ENCODE measurements at places on chromosomes 12 and 14.

DNA sequence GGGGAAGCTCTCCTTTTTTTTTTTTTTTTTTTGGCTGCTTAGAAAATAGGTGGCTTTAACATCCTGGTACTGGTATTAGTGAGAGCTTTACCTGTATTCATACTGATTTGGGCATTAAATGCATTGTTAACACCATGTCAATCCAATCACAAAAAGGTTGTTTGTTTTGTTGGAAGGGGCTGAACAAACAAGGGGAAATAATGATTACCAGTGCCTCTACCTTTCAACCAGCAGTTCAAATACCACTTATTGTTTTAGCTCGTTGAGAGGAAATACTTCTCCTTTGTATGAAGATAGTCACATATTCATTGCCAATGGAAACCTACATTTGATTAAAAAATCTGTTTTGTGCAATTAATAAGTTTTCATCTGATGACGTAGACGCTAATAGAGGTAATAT is 72.9 kb downstream of the MIPOL1 start:
- DNase-seq = no peak

- no peak for DNase-seq
These were observed 12.5 kb downstream of the OTX2 start for GRCh38 chr14:56797569-56798446.

GRCh38 chr12:124617615-124618014 is 50.2 kb upstream of the NCOR2 start:
- DNase-seq = peak; percentile 41

- DNase-seq = no peak
These were observed 593 bp upstream of the PA2G4 start for GRCh38 chr12:56103823-56104108.

GRCh38 chr14:37819155-37820015 is 224.0 kb downstream of the TTC6 start:
- DNase-seq = no peak

DNA sequence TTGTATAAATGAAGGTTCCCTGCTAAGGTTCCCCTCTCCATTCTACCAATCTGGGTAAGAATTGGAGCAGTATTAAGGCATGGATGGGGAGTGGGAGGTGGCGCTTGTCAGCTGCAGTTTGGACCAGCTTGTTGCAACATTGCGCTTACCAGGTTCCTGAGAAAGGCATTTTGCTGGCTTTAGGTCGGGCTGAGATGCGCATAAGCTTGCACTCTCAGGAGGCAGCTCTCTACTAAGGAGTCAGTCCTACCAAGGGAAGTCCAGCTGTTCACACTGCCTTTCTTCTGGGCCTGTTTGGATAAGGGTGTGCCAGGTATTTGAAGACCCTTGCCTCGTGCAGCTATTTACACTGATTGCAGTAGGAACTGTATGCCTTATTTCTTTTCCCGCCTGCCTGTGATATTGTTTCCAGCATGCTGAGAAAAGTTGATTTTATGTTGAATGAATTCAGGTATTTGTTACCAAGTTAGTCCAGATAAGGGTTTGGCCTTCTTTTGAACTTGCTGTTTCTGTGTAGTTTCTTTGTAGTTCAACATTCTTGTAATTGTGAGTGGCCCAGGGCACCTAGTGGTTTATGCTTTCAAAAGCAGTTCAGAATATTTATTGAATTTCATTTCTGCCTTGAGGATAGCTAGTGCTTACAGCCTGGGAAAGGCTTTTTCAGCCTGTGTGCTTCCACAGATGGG is 2.6 kb downstream of the MLEC start:
- DNase-seq = no peak

DNA sequence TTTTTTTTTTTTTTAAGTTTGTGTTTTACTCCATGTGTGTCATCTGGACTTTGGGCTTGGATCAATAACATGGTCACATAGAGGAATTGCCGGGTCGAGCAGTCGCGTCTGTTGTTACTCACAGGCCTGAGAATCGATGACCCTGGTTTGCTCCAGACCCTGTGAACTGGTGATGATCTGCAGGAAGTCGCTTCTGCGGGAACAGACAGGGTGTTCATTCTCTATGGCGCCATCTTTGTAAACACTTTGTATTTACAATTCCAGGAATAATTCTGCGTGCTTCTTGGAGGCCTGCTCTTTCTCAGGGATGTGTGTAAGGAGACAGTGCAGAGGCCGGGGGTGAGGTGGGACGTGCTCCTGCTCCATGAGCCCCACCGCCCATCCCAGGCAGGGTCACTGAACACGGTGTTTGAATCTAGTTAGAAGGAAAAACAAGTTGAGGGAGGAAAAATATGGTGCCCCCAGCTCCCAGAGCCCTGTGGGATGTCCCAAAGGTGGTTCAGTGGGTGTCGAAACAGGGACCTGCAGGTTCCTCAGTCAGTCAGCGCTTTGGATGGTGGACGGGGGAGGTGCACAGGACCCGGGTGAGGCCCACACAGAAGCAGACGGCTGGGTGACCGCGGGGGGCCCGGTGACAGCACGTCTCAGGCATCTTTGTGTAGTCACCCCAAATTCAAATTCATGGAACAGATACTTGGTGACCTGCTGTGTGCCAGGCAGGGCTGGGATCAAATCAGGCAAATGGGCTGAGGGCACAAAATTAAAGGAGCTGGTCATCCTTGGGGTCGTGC is 58.8 kb downstream of the ADGRD1 start:
- DNase-seq = no peak

GRCh38 chr14:105271224-105271890 is 23.0 kb downstream of the BTBD6 start:
- no peak for DNase-seq

- DNase-seq = no peak
These were observed 38.9 kb downstream of the C14orf132 start for GRCh38 chr14:96077983-96078624.

GRCh38 chr12:3727877-3728632 is 24.9 kb downstream of the CRACR2A start:
- DNase-seq = no peak

- no peak for DNase-seq
These were observed 6.1 kb upstream of the AAAS start for GRCh38 chr12:53327435-53328042.

GRCh38 chr12:81300454-81300853 is 222.6 kb downstream of the ACSS3 start:
- no peak for DNase-seq

DNA sequence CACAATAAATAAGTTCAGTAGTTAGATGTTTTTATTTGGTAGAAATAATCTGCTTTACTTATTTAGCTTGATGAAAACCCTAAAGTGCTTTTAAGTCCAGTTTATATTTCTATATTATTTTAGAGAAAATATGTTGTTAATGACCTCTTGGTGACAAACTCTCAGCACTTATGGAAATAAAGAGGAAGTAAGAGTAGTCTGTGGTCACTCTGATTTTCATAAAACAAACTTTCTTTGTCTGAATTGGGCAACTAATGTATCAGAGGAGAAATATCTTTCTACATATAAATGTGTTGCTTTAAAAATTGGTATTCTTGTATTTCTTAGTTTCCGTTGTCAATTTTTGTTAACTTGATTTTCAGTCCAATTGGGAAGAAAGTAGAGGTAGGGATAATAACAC is 878.9 kb upstream of the SEL1L start:
- DNase-seq = no peak

DNA sequence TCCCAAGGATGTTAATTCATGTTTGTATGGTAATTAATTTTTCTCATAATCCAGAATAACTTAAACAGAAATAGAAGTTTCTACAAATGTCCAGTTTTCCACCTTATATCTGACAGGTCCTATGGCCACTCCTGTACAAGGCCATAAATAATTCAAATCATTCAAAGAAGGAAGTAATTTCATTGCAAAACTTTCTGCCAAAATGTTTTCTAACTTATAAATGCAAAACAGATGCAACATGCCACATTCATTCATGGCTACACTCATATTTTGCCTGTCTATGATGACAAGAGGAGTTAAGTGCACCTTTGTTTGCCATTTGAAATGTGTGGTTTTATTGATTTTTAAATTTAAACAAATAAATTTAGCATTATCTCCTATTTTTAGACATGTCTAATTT is 34.4 kb downstream of the ITPR2 start:
- no peak for DNase-seq

- no peak for DNase-seq
These were observed 51.5 kb downstream of the HECTD4 start for GRCh38 chr12:112330706-112331105.

DNA sequence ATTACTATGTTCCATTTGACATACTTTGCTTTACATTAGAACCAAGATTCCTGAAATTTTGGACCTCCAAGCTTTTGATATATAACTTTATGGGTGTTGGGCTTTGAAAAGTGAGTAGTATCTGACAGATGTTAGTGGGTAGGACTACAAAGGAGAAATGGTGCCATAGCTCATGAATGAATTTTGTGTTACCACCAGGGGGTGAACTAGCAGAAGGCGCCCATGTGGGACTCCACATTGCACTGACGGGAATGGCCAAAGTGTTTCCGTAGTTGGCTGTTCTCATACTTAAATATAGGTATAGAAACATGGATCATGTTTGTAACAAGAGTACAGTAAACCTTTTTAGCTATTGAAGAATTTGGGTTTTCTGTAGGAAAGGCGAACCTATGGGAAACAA is 337.5 kb downstream of the FLRT2 start:
- no peak for DNase-seq

DNA sequence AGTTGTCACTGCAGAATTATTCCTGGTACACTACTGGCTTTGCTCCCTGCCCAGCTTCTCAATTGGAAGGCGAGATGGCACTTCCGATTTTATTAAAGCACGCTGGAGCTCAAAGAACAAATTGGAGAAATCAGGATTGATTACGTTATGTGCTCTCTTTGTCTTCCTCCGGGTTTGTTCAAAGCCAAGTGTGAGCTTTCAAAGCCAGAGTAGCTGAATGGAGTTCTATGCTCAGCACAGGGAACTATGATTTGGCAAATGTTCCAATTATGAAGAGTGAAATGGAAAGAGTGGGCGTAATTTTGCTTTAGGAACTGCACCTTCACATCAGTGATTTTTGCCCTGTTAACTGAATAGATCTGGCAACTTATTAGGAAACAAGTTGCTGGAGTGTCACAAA is 72.4 kb downstream of the FLRT2 start:
- DNase-seq = no peak

DNA sequence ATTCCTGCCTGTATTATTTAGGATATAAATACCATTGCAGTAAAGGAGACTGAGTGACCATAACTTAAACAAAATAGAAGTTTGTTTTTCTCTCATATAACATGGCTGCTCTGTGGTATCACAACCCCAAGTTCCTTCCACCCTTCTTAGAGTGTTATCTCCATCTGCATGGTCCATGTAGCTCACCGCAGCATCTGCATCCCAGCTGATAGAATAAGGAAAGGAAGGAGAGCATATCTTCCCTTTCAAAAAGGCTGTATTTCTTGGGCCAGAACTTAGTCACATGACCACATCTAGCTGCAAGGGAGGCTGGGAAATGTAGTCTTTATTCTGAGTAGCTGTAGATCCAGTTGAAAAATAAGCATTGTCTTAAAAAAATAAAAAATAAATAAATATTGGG is 184.8 kb upstream of the NUDT4 start:
- DNase-seq = no peak

- DNase-seq = no peak
These were observed 155.1 kb downstream of the CCDC59 start for GRCh38 chr12:82203086-82203485.

DNA sequence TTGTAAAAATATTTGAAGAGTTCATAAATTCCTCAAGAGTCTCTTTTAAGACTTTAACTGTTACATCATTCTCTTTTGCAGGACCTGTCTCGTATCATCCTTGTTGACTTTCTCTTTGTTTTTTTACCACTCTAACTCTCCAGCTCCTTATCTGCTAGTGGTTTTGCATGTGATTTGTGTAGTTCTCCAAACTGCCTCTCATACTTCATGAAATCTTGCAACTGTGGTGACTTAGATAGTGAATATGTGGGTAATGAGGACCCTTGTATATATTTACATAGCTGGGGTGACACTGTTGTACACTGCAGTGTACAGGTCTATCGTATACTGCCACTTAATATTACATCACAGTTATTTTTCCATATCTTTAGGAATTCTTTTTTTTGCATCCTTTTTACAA is 40.2 kb upstream of the EMP1 start:
- DNase-seq = no peak

- no peak for DNase-seq
These were observed 2.2 kb upstream of the EML1 start for GRCh38 chr14:99790978-99791376.

DNA sequence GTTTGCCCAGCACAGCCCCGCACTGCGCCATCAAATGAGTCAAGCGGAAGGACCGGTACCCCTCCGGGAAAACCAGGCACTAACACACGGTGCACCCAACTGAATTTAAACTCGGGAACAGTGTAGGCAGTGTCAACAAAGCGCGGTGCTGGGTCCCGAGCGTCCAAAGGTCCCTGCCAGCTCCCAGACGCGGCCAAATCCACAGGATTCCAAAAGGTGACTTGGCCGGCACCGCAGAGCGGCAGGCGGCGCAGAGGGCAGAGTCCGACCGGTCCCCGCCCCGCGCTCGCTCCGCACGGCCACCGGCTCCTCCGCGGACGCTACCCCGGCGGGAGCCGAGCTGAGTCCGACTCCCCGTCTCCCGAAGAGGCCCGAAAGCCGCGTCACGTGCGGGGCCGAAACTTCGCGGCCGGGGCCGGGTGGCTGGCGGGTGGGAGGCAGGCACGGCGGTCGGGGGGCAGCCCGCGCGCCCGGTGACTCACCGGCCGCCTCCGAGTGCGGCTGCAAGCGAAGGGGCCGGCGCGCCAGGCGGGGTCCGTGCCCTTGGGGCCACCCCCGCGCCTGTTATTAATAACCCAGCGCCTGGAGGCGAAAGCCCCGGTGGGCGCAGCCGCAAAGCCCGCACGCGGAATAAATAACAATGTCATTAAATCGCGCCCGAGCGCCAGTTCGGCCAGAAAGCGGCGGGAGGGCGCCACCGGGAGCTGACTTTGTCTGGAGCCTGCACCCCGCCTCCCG is 863 bp downstream of the DENND5B start:
- DNase-seq = peak; percentile 30
